ENCODE measurements at places on chromosomes 6 and 20. TPM values are rescaled to one million over a fixed set of nuclear protein-coding genes. Genes with fewer than 3 reads are reported as not detected.

DNA sequence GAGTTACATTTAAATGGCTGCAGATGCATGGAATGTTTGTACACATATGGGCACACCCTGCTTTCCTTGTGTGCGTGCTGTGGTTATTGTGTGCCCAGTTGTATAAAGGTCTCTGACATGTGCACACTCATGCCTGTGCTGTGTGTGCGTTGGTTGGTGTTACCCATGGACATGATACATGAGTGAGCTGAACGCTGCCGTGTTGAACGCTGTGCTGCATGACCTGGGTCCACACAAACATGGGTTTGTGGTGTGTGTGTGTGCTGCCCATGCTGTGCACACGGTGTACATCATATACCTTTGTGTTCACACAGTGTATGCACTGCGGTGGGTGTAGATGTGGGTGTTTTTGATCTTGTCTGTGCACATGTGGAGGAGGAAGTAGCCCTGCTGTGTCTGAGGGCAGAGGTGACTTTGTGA lies 54.4 kb downstream of the TOX2 start:
- no peak for DNase-seq

DNA sequence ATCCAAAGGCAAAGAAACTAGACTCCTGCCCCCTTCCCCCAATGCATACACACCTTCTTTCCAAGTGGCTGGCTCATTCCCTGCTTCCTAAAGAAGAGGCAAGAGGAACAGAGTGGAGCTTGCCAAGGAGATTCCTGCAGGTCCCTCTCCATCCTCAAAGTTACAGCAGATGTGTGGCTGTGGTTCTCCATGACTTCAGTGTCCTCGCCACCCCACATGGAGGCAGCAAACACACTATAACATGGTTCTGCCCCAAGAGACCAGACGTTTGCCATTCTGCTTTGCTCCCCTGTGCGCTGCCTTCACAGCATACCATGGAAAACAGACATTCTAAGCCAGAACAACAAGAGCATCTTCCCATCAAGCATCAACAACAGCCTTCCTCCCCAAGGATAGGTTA lies 84.4 kb downstream of the BACH2 start:
- no peak for DNase-seq

DEFB124 gene
- not detected for total RNA-seq

DNA sequence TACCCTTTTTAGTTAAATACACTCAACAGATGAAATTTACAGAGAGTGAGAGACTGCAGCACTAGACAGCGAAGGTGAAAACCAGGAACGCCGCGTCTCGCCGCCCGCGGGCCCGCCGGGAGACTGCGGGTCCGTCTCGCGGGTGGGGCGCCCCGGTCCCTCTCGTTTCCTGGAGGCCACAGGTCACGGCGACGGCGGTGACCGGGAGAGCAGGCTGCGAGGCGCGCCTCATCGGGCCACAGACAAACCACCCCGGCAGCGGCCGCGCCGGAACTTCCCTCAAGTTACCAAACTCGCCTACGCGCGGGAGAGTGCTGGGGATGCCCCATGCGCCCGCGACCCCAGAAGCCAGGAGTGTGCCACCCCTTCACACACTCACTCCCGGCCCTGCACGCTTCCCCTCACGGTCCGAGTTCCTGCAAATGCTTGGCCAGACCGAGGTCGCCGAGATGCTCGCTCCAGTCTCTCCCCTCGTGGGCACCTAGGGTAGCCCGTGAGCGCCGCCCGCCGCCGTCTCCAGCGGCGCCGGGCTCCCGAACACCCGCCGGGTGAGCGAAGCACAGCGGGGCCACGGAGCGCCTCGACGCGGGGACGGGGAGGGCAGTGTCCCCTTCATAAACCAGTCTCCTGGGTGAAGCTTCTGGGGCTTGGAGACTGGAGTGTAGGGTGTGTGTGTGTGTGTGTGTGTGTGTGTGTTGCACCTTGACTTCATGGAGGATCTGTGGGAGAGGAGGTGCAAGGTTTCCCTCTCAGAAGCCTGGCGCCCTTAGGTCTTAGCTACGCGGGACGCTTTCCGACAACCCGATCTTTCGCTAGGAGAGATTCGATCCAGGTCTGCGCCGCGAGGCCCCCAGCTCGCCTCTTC lies 1.4 kb downstream of the BACH2 start:
- peak; percentile 58 for DNase-seq

- DNase-seq, result no peak
Measured at GRCh38 chr6:28709478-28710349, 184.0 kb downstream of the GPX5 start.

- DNase-seq, result no peak
Measured at GRCh38 chr6:15266423-15266996, 20.6 kb downstream of the JARID2 start.

TRIM26 gene
- total RNA-seq, result 22.5 TPM

DNA sequence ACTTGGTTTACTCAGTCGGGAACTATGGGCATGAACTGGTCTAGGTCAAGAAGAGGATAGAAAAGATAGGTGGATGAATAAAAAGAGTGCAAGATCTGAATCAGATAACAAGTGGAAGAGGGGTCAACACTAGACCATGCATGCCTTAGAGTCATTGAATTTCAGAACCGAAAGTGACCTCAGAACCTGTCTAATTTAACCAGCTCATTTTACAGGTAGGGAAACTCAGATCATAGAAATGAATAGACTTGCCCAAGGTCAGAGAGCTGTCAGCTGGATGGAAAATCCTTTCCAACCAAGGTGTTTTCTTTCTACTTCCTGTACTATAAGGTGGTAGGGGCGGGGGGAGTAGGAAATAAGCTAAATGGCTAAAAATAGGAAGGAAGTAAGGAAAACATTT lies 121.4 kb upstream of the ADGRF1 start:
- DNase-seq, result no peak

FRK gene
- total RNA-seq, result 0.33 TPM

C6orf163 gene
- 1.8 TPM for total RNA-seq

DNA sequence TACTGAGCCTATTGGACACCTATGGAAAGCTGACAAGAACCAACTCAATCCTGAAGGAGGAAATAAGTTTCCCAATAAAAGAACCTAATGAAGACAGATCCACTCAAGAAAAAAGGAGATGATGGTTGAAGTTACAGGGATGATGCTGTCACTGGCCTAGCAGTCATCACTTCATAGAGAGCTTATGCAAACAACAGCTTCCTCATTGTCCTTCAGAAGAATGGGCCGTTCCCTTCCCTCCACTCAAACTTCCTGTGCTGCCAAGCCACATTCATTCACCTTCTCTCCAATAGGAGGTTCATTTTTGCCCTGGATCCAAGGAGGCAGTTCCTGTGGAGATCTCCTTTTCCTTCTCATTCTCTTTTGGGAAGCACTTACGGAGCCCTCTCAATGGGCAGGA lies 13.8 kb upstream of the PM20D2 start:
- DNase-seq, result no peak

DNA sequence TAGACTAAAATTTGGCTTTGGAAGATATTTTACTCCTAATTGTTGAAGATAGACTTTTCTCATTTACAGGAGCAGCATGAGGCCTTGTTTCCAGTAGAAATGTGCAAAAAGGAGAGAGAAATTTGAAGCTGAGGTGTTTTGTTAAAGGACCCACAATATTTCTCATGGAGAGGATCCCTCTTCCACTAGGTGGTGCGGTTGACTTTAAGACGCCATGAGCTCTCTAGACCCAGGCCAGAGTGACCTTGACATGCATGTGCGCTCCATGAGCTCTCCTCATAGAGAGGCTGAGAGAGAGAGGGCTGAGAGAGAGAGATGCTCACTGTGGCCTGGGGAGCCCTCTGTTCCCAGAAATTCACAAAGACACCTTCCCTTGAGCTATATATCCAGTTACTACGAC lies 861.2 kb upstream of the EYS start:
- DNase-seq, result no peak

TRIM15 gene
- not detected for total RNA-seq

C6orf58 gene
- total RNA-seq, result not detected

DNA sequence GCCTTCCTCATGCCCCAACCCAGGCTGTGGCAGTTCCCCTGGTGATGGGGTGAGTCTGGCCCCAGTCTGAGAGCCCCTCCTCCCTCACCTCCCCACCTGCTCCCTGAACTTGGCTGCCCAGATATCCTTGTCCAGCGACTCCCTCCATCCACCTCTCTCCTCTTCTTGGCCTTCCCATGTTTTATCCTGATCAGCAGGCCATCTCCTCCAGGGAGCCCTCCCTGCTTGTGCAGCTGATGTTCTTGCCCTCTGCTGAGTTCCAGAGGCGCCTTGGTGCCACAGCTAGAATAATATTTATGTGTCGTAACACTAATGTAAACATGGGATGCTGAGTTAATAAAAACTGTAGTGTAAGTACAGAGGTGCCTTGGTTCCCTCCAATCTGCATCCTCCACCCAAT lies 10.4 kb upstream of the IP6K3 start:
- DNase-seq, result no peak

DNA sequence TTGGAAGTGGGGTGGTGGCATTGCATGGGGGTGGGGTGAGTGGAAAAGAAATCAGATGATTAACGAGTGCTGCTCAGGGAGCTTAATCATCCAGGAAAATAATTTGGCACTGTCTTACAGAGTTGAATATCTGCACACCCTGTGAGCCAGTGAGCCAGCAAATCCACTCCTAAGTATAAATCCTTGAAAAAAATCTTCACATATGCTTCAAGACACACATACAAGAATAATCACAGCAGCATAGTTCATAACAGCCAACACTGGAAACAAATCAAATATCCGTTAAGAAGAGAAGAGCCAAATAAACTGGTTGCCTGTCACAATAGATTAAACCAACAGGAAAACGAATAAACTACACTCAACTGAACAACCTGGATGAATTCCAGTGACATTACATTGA lies 62.8 kb downstream of the SAMD3 start:
- peak; percentile 27 for DNase-seq

MYB gene
- under 0.01 TPM for total RNA-seq

PTCHD4 gene
- 5.8 TPM for total RNA-seq

Data from fibroblast of lung (primary cell).